ENCODE measurements at places on chromosomes 12 and 14.

DNA sequence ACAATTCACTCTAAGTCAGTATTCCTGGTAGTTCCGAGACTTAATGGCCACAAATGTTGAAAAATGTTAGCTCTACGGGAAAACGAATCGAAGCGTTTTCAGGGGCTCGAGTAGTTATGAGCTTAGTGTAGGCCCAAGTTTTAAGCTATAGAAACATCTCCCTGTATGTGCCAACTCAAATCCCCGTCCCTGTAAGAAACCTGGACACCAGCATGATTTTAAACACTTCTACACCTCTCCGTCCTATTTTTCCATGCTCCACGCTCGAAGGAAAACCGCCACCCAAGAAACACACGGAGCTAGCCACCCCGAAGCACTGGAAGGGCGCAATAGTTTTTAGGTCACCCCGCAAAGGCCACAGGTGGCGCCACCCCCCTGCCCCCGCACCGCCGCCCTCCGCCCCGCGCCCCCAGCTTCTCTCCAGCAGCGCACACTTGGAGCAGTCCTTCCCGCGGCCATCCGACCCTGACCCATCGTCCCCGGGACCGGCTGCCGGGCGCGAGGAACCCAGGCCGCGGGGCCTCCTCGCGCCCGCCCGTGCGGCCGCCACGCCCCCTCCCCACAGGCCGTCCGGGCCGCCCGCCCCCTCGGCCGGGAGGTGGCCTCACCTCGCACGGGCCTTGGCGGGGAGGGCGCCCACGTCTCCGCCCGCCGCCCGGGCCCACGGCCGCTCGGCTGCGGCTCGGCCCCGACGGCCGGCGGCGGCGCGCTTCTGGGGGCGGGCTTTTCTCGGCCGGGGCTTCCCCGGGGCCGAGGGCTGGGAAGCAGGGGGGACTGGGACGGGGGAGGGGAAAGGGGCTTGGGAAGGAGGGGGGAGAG lies 522 bp downstream of the R3HDM2 start:
- DNase-seq = peak; percentile 18

DNA sequence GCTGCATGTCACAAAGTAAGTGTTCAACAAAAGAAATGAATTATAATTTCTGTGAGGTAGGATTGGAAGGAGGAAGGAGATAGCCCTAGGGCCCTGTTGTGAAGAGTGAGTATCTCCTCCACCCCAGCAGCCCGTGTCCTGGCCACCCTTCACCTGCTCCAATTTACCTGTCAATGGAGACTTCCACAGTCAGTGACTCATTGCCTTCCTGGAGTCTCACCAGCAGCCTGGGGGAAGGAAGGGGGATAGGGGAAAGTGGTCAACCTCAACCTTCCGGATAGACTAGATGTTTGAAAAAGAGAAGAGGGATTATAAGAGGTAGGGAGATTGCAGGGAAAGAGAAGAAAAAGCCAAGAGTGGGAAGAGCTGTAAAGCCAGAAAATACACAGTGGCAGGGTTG lies 9.2 kb downstream of the STAT2 start:
- no peak for DNase-seq

DNA sequence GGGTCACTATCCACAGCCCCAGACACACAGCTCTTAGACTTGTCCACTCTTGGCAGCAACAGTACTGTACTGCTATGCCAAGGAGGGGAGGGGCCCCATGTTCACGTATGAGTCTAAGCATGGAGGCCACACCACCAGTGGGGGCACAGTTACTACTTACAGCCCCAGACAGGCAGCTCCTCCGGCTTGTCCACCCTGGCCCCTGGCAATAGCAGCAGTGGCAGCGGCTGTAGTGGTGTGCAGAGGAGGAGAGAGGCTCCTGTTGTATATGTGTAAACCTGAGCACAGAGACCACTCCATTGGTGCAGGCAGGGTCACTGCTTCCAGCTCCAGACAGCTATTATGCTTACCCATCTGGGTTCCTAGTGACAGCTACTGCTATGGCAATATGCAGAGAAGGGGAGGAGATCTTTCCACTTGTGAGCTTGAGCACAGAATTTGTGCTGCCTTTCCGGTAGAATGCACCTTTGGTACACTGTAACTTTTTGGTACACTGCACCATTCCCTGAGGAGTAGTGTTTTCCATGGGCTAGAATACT lies 113.2 kb downstream of the RAD51B start:
- DNase-seq = no peak

GRCh38 chr12:119115296-119115905 lies 63.3 kb upstream of the HSPB8 start:
- no peak for DNase-seq

- no peak for DNase-seq
Observed at GRCh38 chr14:65854215-65854614, 441.7 kb downstream of the FUT8 start.

- DNase-seq = no peak
Observed at GRCh38 chr14:75771595-75771994, 110.5 kb downstream of the TTLL5 start.

GRCh38 chr12:47124451-47124850 lies 44.7 kb upstream of the AMIGO2 start:
- DNase-seq = no peak

GRCh38 chr12:94560431-94561221 lies 89.7 kb downstream of the TMCC3 start:
- no peak for DNase-seq

DNA sequence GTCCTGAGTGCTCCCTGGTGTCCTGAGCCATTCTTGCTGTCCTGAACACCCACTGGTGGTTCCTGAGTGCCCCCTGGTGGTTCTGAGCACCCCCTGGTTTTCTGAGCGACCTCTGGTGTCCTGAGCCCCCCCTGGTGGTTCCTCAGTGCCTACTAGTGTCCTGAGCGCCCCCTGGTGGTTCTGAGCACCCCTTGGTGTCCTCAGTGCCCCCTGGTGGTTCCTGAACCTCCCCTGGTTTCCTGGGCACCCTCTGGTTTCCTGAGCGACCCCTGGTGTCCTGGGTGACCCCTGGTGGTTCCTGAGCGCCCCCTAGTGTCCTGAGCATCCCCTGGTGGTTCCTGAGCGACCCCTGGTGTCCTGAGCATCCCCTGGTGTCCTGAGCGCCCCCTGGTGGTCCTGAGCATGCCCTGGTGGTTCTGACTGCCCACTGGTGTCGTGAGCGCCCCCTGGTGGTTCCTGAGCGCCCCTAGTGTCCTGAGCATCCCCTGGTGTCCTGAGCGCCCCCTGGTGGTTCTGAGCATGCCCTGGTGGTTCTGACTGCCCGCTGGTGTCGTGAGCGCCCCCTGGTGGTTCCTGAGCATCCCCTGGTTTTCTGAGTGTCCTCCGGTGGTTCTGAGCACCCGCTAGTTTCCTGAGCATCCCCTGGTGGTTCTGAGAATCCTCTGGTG lies 473.1 kb downstream of the TMEM121 start:
- DNase-seq = peak; percentile 88

- DNase-seq = no peak
Observed at GRCh38 chr12:123573870-123574269, 10.5 kb upstream of the TMED2 start.

DNA sequence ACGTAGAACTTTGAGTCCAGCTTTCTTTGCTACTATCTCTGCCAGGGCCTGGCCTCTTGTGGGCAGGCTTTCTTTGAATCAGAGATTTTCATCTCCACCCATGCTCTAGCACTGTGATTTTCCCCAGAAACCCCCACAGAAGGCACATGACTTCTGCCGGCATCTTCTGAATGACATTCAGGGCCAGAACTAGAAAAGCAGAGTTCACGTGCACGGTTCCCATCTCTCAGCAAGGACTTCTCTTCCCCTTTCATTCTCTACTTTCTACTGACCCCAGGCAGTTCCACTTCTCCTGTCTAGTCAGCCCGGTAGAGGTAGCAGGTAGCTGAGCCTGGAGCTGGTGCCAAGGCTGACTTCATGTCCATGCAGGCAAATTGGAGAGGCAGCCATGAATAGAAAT lies 26.9 kb downstream of the BATF start:
- no peak for DNase-seq

DNA sequence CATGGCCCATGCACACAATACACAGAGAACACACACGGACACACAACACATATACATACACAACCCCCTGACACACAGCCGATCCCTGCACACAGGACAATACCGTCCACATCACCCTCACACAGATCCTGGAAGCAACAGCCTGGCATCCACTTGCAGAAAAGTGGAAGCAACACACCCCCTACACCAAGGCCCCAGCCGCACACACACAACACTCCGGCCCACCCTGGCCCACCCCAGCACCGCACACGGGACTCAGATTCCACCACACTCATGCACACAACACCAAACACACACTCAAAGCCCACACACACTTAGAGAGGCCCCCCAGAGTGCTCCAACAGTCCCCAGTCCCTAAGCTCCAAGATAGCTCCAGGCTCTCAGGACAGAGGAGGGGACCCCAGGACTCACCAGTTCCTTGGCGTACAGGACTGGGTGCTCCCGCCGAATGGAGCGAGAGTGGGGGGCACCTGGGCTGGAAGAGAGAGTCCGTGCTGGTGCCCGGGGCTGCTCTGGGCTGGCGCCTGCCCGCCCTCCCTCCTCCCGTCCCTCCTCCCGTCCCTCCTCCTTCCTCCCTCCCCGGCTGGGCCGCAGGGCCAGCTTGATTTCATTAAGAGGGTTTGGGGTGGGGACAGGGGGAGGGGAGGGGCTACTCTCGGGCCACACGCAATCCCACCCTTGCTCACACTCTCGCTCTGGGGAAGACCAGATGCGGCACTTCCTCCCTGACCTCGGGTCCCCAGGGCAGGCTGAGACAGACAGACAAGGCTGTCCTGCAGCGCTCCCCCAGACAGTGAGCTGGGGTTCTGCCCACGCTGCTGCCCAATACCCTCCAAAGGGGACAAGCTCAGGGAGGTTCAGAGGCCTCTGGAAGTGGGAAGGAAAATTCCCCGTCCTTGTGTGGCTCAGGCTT lies at the start of gene TMEM119:
Gene TMEM119, minus strand, starts transcription at position 526 of the 913 bp plus-strand sequence. CDS start 5,701 bp downstream, outside the sequence.
- no peak for DNase-seq

GRCh38 chr12:115267464-115267863 lies 583.5 kb upstream of the TBX3 start:
- no peak for DNase-seq

DNA sequence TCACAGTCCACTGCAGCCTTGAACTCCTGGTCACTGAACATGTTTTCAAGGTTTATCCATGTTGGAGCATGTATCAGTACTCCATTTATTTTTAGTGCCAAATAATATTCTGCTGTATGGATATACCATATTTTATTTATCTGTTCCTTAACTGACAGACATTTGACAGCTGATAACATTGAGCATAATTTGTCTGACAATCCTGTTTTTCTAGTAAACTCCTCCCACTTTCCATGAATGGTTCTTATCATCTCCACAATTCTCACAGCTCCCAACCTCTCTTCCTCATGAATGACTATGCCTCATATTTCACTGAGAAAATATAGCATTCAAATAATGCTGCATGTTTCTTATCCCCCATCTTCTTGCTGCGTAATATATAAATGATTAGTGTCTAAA lies 33.3 kb downstream of the COCH start:
- DNase-seq = no peak

- DNase-seq = peak; percentile 55
Observed at GRCh38 chr12:92041742-92042141, 103.9 kb downstream of the BTG1 start.

- DNase-seq = no peak
Observed at GRCh38 chr12:77323788-77324415, 258.5 kb upstream of the E2F7 start.

- DNase-seq = no peak
Observed at GRCh38 chr14:102162487-102162886, 22.8 kb downstream of the WDR20 start.

All from CD8-positive, alpha-beta T cell (primary cell).